Activated CD4-positive, alpha-beta T cell treated with anti-CD3 and anti-CD28 coated beads, Interleukin-2, amount 10 ng/mL, durations not matched to agents 24 days and 14 days (primary cell): ENCODE measurements at places on chromosomes 13 and 19. TPM values are rescaled to one million over a fixed set of nuclear protein-coding genes. Genes with fewer than 3 reads are reported as not detected.

Gene KIR3DL2
- total RNA-seq = 0.47 and 0.52 TPM in 2 replicates

Gene IGFL1
- total RNA-seq = not detected in 2 replicates

DNA sequence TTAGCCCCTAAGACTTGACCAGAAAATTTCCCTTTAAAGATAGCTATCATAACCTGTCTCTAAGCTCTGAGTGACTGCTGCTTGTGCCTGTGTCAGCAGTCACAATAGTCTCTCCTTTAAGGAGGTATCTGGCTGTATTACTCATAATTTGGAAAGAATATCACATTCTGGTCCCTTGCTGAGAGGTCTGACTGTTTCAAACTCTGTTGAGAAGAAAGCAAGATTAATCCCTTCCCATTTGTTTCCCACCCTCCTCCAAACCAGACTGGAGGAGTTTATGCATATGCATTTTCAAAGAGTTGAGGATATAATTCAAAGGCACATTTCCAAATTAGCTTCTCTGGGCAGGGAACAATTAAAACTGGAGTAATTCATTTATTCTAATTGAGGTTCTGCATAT lies 2.3 kb downstream of the HTR2A start:
- H3K4me1 ChIP-seq = peaks cover 7% of the 10 kb centered on the region
- peaks cover 74% of the 10 kb centered on the region for H3K27me3 ChIP-seq
- H3K4me3 ChIP-seq = peak overlapping the region; percentile 49
- no peak overlapping the region for H3K27ac ChIP-seq

GRCh38 chr13:71935166-71935840 lies 68.3 kb upstream of the DACH1 start:
- no peaks in the 10 kb centered on the region for H3K36me3 ChIP-seq
- H3K4me1 ChIP-seq = no peaks in the 10 kb centered on the region
- DNase-seq = no peak
- H3K4me3 ChIP-seq = no peak overlapping the region
- no peak overlapping the region for H3K27ac ChIP-seq
- H3K27me3 ChIP-seq = no peaks in the 10 kb centered on the region

Gene IGLON5
- 1.2 and 1.8 TPM in 2 replicates for total RNA-seq

DNA sequence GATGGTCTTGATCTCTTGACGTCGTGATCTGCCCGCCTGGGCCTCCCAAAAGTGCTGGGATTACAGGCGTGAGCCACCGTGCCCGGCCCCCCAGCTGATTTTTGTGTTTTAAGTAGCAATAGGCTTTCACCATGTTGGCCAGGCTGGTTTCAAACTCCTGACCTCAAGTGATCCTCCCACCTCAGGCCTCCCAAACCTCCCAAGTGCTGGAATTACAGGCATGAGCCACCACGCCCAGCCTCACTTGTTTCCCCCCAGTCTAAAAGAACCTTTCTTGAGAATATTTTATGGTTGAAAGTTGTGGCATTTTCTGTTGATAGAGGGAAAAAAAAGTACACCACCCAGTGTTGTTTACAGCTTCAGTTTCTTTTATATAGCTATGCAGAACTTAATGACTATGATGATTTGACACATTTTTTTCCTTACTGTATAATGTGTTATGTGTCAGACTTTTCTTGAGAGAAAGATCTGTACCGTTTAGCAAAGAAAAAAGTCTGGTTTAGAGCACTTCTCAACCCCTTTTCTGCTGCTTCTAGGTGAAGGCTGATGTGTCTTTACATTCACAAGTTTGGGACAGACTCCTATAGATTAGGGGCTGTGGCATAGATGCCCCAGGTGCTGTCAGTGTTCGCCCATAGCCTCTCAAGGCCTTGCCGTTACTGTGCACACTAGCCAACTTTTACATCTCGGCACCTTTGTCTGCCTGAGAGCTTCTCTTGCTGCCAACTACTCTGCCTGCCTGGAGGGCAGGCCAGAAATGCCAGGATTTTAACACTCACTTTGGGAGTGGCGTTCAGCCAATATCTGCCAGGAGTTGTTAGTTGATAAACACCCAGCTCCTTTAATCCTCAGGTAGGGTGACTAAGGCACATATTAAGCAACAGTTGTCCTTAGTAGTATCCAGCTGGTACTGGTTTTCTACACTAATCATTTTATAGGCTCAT lies 33.0 kb downstream of the KCTD4 start:
- no peak overlapping the region for H3K4me3 ChIP-seq
- no peak for DNase-seq
- peaks cover 6% of the 10 kb centered on the region for H3K4me1 ChIP-seq
- H3K27me3 ChIP-seq = no peaks in the 10 kb centered on the region
- no peak overlapping the region for H3K27ac ChIP-seq

Gene CEACAM6
- total RNA-seq = not detected in 2 replicates

Gene FGF21
- total RNA-seq = not detected in 2 replicates

DNA sequence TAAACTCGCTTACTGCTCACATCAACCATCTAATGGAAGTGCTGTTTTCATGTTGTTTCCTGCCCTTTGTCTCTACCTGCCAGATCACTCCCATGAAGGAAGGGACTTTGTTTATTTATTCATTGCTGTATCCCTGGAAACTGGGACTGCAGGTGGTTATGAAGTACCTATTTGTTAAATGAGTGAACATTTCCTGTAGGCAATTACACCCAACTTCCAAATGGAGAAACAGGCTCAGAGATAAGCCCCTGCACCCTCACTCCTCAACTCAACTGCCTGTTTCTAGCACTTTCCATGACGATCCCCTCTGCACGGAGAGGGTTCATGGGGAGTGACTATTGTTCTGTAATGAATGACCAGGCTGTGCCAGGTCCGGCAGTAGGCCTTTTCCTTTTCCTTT lies 1.9 kb upstream of the SELENOW start:
- no peak overlapping the region for H3K27ac ChIP-seq
- no peak overlapping the region for H3K4me3 ChIP-seq
- H3K4me1 ChIP-seq = peaks cover 18% of the 10 kb centered on the region
- H3K36me3 ChIP-seq = peaks cover 11% of the 10 kb centered on the region

DNA sequence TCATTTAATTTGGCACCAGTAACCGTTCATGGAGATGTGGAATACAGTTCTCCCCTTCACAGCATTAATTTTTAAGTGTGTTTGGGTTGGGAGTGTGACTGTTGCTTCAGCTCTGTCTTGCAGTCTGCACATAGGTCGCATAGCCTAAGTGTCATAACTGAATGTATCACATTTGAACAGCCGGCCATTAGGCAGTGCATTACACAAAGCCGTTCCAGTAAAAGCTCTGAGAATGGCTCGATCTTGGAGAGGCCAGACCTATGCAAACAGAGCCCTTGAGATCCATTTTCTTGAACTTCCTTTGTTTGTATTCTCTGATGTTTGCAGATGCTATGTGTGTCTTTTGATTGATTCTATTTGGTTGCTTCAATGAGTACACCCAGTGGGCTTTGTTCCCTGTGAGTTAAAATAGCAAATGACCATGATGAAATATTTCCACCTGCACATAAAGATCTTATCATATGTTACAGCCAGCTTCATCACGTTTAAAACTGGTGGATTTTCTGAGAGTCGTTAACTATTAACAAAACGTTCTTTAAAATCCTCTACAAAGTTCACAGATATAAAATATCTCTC lies 1104.9 kb upstream of the SLC10A2 start:
- H3K4me3 ChIP-seq = no peak overlapping the region
- H3K27me3 ChIP-seq = no peaks in the 10 kb centered on the region
- no peak overlapping the region for H3K27ac ChIP-seq
- H3K4me1 ChIP-seq = no peaks in the 10 kb centered on the region
- no peak for DNase-seq

- H3K36me3 ChIP-seq = peaks cover 4% of the 10 kb centered on the region
- H3K4me1 ChIP-seq = peaks cover 51% of the 10 kb centered on the region
- peak; percentile 65 for DNase-seq
- peaks cover 5% of the 10 kb centered on the region for H3K27me3 ChIP-seq
Measured at GRCh38 chr13:51585696-51586095, 1.4 kb downstream of the WDFY2 start.

GRCh38 chr13:106381091-106381490 lies 154.4 kb downstream of the EFNB2 start:
- no peaks in the 10 kb centered on the region for H3K27me3 ChIP-seq
- H3K36me3 ChIP-seq = no peaks in the 10 kb centered on the region
- H3K4me3 ChIP-seq = no peak overlapping the region

DNA sequence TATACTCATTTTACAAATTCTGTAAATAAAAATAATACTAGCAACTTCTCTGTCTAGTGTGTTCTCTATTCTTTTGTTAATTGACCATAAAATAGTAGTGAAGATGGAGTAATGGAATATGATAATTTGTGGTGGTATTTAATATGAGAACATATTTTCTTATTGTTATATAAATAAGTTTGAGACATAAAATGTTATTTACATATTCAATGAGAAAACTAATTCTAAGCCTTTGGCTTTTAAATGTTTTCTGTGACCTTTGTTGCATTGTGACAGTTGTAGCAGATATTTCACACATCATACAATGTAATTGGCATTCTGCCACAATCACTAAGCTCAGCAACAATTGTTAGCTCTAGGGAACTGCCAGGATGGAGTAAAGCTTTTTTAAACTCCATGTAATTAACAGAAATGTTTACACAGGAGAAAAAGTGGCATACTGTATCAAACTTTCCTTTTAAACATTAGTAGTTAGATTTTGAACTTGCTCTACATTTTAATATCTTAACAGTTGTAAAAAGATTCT lies 562.1 kb upstream of the PCDH9 start:
- no peaks in the 10 kb centered on the region for H3K27me3 ChIP-seq
- DNase-seq = no peak
- no peak overlapping the region for H3K4me3 ChIP-seq
- no peaks in the 10 kb centered on the region for H3K36me3 ChIP-seq
- no peaks in the 10 kb centered on the region for H3K4me1 ChIP-seq
- H3K27ac ChIP-seq = no peak overlapping the region

GRCh38 chr13:93004919-93005318 lies 221.7 kb upstream of the GPC6 start:
- no peak overlapping the region for H3K4me3 ChIP-seq
- no peak overlapping the region for H3K27ac ChIP-seq
- no peaks in the 10 kb centered on the region for H3K27me3 ChIP-seq
- no peaks in the 10 kb centered on the region for H3K4me1 ChIP-seq
- no peak for DNase-seq

Gene C19orf33
- total RNA-seq = 0.52 TPM in 1 of 2 replicates, not detected in the other

DNA sequence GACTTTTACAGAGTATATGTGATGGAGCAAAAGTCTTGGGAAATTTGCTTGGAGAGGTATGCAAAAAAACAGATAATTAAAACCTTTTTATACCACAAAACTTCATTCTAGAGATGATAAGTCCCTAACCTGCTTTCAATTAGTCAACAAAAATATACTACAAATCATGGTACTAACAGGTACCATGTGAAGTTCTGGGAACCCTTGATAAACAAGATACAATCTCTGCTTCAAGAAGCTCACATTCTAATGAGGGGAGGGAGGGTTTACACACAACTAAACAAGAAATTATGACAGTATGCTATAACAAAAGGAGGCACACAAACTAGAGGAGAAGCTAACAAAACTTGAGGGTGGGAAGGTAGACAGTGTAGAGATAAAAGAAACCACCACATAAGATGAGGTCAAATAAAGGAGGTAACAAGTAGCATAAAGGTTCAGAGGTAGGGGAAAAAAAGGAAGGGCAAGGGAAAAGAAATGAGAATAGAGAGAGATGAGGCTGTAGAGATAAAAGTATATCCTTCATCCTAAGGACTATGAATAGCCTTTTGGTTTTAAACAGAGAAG lies 91.4 kb downstream of the MYCBP2 start:
- H3K4me1 ChIP-seq = peaks cover 12% of the 10 kb centered on the region
- no peak for DNase-seq
- peak overlapping the region; percentile 36 for H3K27ac ChIP-seq
- H3K27me3 ChIP-seq = no peaks in the 10 kb centered on the region

GRCh38 chr19:10473192-10473591 lies 30.0 kb downstream of the KEAP1 start:
- H3K27me3 ChIP-seq = no peaks in the 10 kb centered on the region
- no peak overlapping the region for H3K27ac ChIP-seq
- DNase-seq = no peak
- peaks cover 7% of the 10 kb centered on the region for H3K4me1 ChIP-seq
- H3K36me3 ChIP-seq = peaks cover 11% of the 10 kb centered on the region

Gene ZNF888
- 4.4 and 6.5 TPM in 2 replicates for total RNA-seq

Gene ZNF71
- total RNA-seq = 4.2 and 5.2 TPM in 2 replicates

DNA sequence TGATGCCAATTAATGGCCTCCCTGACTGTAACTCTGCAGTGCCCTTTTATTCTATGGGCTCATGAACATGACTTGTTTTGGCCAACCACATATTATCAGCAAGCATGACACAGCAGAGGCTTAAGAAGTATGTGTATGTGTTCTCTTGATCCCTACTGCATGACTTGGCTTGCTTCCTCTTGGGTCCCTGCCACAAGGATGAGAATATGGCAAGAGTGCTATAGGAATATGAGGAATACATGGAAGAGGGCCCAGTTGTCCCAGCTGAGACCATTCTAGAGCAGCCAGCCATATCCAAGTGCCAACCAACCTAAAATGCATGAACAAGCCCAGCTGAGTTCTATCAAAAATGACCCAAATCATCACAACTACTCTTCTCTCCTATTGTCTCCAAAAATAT lies 576.7 kb upstream of the PCDH9 start:
- no peak overlapping the region for H3K4me3 ChIP-seq
- DNase-seq = no peak
- H3K27me3 ChIP-seq = no peaks in the 10 kb centered on the region
- no peaks in the 10 kb centered on the region for H3K4me1 ChIP-seq
- no peaks in the 10 kb centered on the region for H3K36me3 ChIP-seq

DNA sequence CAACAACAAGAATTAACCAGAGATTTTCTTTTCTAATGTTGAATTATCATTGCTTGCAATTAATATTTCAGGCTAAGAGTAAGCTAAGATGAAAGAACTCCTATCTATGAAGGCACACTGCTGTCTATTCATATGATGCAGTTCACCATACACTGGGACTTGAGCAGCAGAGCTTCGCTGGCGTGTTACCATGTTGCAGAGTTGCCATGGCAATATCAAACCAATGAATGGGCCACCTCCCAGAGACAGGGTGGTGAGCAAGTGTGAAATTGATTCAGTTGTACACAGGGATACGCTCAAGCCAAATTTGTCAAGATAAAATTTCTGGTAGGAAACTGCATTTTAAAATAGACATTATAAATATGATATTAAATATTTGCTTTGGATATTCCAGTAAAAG lies 69.3 kb upstream of the MYO16 start:
- H3K36me3 ChIP-seq = no peaks in the 10 kb centered on the region
- H3K4me3 ChIP-seq = no peak overlapping the region
- DNase-seq = no peak
- no peaks in the 10 kb centered on the region for H3K4me1 ChIP-seq
- H3K27me3 ChIP-seq = no peaks in the 10 kb centered on the region
- no peak overlapping the region for H3K27ac ChIP-seq

DNA sequence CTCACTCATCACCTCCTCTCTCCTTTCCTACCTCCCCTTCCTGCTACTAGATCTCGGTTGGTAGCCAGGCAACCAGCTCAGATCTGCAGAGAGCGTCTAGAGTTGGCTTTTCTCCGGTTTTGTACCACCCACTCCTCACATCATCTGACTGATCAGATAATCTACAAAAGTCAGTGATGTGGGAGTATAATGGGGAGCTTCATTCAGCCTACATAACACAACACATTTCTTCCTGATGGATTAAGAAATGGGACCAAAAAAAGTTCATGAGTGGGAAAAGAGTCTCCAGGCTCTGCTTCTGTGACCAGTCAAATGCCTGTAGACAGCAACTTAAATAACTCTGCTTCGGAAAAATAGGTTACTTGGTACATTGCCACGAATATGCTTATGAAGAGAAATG lies 279.8 kb downstream of the DCLK1 start:
- H3K4me3 ChIP-seq = no peak overlapping the region
- no peak for DNase-seq
- H3K27me3 ChIP-seq = peaks cover 9% of the 10 kb centered on the region
- no peak overlapping the region for H3K27ac ChIP-seq
- no peaks in the 10 kb centered on the region for H3K36me3 ChIP-seq
- no peaks in the 10 kb centered on the region for H3K4me1 ChIP-seq

Gene MYADM
- 65.6 and 69.0 TPM in 2 replicates for total RNA-seq
